ENCODE measurements at places on chromosomes 16 and 17.

- no peak for DNase-seq
Observed at GRCh38 chr16:30601966-30602365, 8.2 kb downstream of the ZNF689 start.

GRCh38 chr17:44556832-44557606 lies at the start of gene FZD2:
TSS of gene FZD2 (plus strand) at chr17:44557484. CDS start at chr17:44557689, 205 bp downstream.
- DNase-seq, result no peak

DNA sequence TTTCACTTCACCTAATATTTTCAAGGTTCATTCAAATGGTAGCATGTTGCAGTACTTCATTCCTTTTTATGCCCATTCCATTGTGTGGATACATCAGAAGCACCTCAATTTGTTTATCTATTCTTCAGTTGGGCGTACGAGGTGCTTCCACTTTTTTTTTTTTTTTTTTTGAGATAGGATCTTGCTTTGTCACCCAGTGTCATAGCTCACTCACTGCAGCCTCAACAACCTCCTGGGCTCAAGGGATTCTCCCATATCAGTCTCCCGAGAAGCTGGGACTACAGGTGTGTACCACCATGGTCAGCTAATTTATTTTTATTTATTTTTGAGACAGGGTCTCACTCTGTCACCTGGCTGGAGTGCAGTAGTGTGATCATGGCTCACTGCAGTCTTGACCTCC lies 22.5 kb upstream of the SPNS3 start:
- DNase-seq, result no peak

- no peak for DNase-seq
Observed at GRCh38 chr16:69471121-69471520, 46.7 kb downstream of the CYB5B start.

All from activated naive CD4-positive, alpha-beta T cell (primary cell).